Globus pallidus (tissue), 1 donor: ENCODE measurements at places on chromosomes 13 and 19.

DNA sequence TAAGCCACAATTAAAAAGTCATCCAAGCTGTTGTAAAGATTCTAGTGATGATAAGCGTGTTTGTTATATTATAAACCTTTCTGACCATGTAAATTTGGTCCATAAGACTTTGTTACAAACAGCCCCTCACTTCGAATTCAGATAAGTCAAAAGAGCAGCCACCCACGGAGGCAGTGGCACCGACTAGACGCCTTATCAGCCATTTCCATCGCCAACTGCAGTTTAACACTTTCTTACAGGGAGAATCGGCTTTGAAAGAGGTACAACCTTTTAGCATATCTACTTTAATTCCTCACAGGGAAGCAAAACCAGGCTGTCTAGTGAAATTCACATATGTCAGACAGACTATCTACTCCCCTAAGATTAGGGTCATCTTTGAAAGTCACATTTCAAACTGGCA is 47.5 kb downstream of the SOX21 start:
- no peak for DNase-seq

DNA sequence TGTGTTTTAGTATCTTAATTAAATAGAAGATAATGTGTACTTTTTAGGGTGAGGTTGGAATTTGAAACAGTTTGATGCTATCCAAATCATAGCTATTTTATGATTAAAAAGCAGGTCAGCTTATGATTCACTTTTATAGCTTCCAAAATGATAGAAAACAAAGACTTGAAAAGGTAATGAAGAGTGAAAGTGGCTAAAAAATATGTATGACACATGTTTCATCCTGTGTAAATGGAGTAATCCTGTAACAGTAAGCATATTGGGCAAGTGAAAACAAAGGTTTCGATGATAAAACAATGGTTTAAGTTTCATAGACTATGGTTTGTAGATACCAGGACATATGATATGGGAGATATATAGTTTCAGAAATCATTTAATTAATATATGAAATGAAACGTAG is 456.2 kb downstream of the PCDH20 start:
- no peak for DNase-seq

DNA sequence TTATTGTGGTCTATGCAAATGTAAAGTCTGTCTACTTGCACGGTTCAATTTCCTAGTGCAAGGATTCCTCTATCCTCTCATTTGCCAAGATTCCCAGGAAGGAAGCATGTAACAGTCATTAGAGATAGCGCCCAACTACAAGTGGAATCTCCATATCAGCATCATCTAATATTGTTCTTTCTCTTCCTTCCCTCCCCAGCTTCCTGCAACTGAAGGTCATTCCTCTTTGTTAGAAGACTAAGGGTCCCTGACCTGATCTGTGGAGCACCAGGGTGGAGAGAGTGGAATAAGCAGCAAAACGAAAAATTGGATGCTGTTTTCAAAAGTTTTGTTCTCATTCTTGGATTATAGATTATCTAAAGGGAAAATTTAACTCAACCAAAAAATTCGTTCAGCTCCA is 714.0 kb downstream of the DIAPH3 start:
- DNase-seq, result no peak

DNA sequence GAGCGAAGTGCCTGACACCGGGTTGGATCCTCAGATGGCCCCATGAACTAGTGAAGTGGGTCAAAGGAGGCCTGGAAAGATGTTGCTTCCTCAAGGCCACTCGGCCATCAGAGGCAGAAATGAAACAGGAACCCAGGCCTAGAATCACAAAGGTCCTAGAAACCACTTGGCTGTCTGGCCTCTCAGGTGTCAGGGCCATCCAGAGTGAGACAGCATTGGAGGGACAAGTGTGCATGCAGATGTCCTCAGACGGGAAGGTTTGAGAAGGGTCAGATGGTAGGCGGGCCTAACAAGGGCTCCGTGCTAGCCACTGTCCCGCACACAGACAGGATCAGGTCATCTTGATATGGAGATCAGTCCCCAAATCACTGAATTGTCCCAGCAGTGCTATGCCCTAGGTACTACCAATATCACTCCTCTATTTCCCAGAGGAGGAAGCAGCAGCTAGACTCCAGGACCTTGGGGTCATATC is 14.3 kb downstream of the CCDC97 start:
- no peak for DNase-seq

- DNase-seq, result peak; percentile 79
Observed at GRCh38 chr19:7500811-7501450, 12.1 kb upstream of the PEX11G start.

GRCh38 chr13:75426421-75426820 is 55.5 kb downstream of the TBC1D4 start:
- no peak for DNase-seq

DNA sequence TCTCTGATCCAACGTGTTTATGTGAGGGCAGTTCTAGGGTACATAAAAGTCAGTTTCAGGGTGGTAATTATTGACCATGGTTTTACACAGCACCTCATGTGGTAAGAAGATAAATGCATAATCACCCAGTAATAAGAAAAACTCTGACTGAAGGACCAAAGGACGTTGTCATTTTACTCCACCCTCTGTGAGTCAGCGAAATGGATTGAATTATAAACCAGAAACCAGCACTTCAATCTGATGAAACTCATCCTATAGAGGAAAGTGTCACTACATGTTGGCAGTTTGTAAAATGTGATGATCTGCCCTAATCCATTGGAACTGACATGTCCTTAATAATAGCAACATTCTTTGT is 406.8 kb downstream of the KLF5 start:
- no peak for DNase-seq

GRCh38 chr19:4910594-4911281 is 1.4 kb downstream of the UHRF1 start:
- DNase-seq, result peak; percentile 58

GRCh38 chr19:8451377-8451776 is 6.6 kb downstream of the HNRNPM start:
- no peak for DNase-seq

DNA sequence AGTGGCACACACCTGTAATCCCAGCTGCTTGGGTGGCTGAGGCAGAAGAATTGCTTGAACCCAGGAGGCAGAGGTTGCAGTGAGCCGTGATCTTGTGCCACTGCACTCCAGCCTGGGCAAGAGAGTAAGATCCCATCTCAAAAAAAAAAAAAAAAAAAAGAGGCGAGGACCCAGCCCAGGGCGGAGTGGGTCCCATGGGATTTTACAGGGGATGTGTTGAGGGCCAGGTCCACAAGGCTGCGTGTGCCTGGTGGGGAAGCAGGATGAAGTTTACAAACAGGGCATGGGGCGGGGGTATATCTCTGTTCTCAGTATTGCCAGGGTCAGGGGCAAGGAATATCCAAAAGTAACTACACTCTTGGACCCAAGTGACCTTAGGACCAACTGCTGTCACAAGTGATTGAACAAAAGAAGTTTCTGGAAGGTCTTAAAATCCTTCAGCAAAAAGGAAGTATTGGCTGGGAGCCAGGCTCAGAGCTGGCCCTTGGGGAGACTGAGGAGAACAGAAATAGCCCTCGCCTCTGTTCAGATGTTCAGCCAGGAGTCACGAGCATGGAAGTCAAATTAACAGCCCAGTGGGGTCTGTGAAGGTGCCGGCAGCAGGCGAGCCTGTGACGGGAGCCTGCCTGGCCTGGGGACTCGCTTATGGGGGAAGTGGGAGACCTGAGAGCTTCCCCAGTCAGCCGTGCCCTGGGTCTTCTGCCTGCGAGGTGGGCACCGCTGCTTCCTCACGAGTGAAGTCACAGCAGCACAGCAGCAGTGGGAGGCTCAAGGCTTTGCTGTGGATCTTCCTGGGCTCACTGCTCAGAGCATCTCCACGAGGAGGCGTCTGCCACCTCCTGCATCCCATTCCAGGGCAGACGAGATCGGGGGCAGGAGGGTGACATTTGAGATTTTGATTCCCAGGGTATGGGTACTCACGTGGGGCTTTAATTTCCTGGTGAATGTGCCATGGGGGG is 6.4 kb downstream of the MYO9B start:
- DNase-seq, result no peak

GRCh38 chr13:72960541-72960940 is 98.3 kb upstream of the KLF5 start:
- DNase-seq, result no peak

DNA sequence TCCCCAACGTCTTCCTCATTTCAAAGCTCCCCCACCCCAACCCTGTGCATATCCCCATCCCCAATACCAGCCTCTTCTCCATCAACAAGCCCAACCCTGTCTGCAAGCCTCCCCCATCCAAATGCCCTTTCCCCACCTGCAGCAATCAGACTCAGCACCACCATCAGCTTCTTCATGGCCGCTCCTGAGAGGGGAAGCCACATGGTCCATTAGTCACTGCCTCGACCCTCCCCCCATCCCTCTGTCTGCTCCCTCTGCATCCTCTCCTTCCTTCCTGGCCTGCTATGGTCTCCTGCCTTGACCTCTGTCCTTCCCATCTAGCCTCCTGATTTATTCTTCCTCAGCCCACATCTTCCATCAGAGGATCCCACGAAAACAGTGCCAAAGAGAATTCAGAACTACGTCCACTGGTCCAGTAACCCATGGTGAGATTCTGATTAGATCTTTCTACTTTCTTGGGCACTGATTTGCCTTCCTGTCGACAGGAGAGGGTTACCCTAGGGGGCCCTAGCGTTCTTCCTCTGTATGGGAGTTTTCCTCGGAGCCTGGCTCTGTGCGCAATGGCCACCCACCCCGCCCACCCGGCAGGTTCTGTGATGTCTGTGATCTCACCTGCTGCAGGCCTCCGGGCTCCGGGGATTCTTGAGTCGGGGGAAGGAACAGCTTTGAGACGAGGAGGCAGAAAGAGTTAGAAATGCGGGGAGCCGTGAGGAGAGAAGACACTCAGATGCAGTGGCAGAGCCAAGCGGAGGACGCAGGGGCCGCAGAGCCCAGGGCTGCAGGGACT is 1.3 kb downstream of the KLK6 start:
- DNase-seq, result peak; percentile 59

DNA sequence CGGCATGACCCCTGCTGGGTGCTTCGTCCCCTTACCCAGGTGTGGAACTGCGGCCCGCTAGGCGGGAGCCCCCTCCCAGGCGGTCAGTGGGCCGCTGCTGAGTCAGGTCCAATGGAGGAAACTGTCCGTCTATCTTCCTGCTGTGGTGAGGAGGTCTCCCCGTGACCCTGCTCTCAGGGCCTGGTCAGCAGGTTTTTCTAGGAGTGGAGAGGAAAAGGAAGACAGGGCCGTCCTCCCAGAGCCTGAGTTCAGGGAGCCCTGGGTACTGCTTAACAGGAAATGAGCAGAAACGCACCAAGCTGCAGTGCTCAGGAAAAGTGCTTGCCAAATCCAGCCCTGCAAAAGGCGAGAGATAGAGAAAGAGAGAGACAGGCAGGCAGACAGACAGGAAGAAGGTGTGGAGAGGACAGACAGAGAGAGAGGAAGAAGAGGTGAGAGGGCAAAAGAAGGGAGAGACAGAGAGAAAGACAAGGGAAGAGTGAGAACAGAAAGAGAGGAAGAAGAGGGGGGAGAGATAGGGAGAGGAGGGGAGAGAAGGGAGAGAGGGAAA is 10.3 kb downstream of the SH3GL1 start:
- DNase-seq, result no peak

- DNase-seq, result peak; percentile 62
Observed at GRCh38 chr13:41568143-41568971, 111.0 kb downstream of the RGCC start.

DNA sequence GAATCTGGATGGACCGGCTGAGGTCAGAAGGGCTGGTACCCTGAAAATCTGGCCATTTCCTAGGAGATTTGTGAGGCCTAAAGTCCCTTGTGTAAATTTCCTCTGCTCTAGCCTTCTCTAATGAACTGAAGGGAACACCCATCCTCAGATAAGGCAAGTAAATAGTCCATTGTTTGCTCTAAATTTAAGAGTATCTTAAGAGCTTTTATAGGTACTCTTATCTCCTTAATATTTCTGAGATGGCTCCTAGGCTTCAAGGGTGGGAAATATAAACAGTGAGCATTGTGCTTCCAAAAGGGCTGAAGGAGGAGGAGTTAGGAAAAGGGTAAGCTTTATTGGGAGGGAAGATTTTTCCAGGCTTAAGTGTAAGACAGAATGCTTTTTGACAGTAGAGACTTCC is 148.7 kb upstream of the EDNRB start:
- DNase-seq, result no peak

GRCh38 chr13:97327506-97328221 is 105.5 kb downstream of the MBNL2 start:
- DNase-seq, result no peak

DNA sequence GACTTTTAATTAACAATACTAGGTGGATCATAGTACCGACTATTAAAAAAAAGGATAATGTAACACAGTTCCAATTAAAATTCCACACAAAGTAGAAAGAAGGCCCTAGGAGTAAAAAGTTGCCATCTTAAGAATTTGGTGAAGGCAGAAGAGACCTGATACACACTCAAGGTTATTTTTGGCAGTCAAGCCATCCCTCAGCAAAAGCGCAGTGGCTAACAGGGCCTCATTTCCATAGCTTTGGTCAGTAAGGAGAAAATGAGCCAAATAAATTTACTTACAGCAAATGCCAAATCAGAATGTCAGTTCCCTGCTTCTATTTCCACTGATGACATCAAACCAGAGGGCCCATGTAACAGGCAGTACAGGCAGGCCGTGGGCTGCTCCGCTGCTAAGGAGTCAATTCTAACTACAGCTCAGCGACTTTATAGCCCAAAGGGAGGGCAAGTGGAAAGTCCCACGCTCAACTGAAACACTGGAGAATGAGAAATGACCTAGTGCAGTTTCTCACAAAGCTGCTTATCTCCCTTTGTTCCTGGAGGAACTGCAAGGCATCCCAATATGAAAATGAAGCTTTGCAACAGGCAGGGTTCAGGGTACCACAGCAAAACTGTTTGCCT is 6.3 kb downstream of the ARGLU1 start:
- DNase-seq, result peak; percentile 25

GRCh38 chr13:86986448-86986847 is 684.7 kb upstream of the SLITRK5 start:
- DNase-seq, result no peak

DNA sequence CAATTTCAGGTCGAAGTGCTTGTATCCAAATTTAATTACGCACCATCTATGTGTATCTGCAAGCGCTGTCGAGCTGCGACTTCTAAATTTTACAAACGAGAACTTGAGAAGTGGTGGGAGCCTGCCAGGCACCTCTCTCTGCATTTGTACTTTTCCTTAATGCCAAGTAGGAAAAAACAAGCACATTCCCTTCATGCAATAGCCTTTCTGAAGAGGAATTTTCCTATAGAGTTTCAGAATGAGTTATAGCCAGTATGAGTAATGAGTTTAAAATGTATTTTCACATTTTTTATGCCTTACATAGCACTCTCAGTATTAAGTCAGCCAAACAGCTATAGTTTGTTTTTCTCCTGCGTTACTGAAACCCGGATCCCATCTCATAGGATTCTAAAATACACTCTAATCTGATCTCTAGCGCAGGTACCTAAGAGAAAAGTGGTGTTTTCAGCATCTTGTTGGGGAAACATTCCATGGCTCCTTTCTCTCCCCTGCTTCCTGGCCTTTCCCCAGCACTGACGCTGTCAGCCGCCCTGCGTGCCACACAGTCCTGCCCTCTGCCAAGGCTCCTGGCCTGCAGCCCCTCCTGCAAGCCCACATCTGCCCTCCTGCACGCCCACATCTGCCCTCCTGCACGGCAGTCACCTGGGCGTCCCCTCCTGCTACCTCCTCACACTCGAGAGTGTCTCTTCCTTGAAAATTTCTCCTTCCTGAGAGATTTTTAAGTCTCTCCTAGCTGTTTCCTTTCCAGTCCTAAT is 526.9 kb downstream of the MYO16 start:
- no peak for DNase-seq
